Activated CD8-positive, alpha-beta memory T cell treated with anti-CD3 and anti-CD28 coated beads for 1 hour (primary cell): ENCODE measurements at places on chromosomes 3 and 15.

GRCh38 chr15:70604666-70605315 lies 158.6 kb downstream of the UACA start:
- no peak for DNase-seq

- no peak for DNase-seq
Measured at GRCh38 chr3:64125561-64125960, 99.7 kb downstream of the PRICKLE2 start.

DNA sequence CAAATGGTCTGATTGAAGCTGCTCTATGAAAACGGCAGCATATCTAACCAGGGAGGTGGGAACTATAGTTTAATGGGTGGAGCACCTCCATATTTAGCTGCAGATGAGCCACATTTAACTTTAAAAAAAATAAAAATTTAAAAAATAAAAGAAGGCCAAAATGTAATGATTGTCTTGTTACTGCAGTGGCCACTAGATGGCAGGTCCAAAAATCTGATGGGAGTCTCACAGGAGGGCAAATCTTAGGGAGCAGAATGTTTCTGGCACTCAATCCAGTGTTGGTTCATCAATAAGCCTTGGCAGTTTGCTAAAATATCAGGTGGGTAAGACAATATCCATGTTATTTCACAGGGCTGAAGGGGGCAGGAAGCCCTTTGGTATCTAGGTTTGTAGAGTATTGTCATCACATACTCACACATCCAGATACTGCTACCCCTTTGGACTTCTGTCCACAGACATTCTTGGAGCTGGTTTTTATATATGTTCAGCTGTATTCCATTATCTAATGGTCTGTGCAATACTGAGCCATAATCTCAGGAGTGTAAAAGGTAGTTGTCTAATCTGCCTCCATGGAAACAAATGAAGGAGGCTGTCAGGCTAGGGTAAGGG lies 233.3 kb downstream of the TIGIT start:
- DNase-seq = no peak

GRCh38 chr3:124059580-124059979 lies 67.7 kb upstream of the ROPN1 start:
- DNase-seq = no peak

- no peak for DNase-seq
Measured at GRCh38 chr15:51888593-51889195, 59.2 kb downstream of the TMOD3 start.

DNA sequence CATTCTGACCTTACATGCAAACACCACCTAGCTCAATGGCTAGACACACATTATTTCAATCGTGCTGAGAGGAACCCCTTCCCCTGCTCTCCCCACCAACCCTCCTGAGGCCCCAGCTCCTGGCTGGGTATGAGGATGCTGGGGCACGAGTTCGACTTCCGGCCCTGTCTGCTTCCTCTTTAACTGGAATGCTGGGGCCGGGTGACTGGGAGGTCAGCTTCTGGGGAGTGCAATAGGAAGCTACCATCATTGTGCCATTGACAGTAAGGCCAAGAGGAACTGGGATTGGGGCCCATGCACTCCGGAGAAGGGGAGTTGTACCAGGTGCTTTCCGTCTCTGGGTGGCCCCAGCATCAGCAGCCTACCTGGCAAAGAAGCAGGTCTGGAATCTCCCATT lies 15.6 kb upstream of the TLE3 start:
- no peak for DNase-seq

GRCh38 chr15:47570881-47571640 lies 146.2 kb upstream of the SEMA6D start:
- no peak for DNase-seq

DNA sequence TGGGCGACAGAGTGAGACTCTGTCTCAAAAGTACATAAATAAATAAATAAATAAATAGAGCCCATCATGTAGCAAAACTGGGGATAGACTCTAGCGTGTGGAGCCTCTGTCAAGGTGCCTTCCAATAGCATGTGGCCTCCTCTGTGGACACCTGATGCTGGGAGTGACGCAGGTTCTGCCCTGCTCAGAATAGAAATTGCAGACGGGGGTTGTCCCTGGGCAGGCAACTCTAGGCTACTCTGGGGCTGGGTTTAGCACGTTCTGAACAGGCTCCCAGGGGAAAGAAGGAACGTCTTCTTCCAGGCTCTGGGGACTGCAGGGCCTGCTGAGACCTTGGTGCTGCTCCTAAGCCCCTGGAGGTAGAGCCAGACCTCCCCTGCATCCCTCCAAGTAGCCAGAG lies 65.3 kb downstream of the EPHB3 start:
- DNase-seq = no peak

DNA sequence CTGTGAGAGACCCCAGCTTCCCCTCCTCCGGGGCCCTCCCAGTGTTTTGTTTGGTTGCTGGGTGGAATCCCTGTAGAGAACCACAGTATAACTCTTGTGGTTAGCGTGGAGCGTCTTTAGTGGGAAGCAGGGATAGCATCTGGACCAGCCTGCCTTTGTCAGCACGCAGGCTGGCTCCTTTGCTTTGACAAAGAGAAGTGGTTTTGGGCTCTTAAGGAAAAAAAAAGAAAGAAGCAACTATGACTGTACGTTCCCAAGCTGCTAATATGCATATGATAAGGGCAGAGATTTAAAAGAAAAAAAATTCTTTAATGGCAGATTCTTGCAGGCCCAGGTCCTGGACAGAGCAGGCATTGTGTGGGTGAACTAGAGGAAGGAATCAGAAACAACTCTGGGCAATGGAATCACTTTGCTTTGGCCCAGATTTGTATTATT lies 340.8 kb upstream of the CTDSPL start:
- no peak for DNase-seq

DNA sequence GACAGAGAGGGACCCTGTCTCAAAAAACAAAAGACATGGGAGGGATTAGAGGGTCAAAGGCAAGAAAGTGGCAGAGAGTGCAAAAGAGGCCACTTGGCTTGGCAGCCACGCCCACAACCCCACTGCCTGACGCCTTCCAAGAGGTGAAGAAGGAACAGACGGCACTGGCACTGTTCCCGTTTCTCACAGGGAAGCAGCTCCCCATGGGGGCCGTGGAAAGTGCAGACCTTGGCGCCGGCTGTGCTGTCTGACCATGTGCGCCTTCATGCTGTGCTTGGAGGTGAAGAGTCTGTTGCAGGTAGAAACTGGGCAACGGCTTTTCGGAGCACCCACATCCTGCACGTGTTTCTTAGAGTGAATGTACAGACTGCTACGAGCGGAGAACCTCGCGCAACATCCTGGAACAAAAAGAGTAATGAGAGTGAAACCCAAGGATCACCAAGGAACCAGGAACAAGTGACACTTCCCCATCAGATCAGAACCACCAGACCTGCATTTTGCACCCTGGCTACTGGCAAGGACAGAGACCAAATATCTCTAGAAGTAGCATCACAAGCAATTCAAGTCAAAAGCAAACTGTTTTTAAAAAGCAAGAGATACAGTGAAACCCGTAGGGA lies 9.7 kb downstream of the ZXDC start:
- no peak for DNase-seq

- no peak for DNase-seq
Measured at GRCh38 chr3:12796171-12797123, at the start of gene CAND2. CAND2 (plus strand) TSS chr3:12796680; CDS start chr3:12796721, 41 bp downstream.

DNA sequence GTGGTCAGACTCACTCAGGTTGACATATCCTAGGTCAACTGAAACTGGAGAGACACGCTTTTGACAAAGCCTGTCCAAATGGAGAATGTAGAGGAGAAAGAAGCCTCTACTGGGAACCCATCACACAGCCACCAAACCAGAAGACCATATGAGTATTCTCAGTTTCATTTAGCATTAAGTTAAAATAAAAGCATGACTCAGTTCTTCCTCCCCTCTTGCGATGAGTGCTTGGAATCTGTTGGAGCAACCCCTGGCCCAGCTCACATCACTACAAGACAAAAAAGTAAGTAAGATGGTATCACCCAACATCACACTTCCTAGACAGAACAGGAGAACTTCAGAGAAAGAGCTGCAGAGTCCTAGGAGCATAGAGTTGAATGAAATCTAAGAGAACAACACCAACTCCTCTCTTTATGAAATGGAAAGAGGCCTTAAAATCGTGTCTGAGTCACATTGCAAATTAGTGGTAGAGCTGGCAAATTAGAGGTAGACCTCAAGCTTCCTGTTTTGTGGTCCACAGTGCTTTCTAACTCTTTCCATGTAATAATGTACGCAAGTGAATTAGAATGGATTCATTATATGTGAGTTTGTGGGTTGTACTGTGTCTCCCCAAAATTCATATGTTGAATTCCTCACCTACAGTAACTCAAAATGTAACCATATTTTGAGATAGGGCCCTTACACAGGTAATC lies 51.2 kb downstream of the FGF12 start:
- no peak for DNase-seq

DNA sequence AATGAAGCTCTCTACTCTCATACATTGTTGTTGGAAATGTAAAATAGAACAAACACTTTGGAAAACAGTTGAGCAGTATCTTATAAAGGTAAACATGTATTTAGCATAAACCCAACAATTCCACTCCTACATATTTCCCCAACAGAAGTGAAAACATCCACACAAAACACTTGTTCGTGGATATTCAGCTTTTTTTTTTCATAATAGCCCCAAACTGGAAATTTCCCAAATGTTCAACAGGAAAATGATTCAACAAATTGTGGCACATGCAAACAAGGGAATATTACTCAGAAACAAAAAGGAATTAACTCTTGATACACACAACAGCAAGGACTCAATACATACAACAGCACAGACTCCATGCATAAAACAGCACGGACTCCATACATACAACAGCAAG lies 28.5 kb downstream of the RFTN1 start:
- DNase-seq = no peak

DNA sequence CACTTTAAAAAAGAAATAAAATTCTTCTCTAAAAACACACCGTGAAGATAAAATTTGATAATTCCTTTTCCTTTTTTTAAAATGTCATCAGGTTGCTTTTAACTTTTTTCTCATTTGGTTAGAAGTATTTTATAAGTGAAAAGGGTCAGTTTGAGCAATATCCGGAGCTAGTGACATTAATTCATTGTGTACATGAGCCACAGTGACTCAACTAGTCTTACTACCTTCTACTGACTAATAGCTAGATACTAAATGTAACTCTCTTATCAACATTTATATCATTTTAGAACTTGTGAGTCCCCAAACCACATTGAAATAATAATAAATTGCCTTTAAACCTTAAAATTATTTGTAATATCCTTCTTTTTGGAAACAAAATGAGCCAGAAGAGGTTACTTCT lies 101.2 kb upstream of the ZBTB20 start:
- DNase-seq = no peak

- no peak for DNase-seq
Measured at GRCh38 chr3:55481744-55482495, 5.2 kb downstream of the WNT5A start.

GRCh38 chr3:87674397-87675161 lies 384.2 kb downstream of the CGGBP1 start:
- no peak for DNase-seq

DNA sequence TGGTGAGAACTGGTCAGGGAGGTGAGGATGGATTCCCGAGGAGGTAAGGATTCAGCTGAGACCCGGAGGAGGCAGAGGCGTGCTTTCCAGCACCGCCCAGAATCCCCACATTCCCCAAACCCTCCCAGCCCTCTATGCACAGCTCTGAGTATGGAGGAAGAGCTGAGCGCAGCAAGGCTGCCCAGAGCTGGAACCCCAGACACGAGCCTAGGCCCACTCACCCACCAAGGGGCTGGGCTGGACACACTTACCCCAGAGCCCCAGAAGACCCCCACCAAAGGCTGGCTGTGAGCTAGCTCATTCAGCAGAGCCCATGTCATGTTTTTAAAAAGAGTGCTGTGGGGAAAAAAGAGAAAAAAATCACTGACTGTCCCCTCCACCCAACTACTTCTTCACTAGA lies 271.5 kb downstream of the XXYLT1 start:
- DNase-seq = no peak

- DNase-seq = no peak
Measured at GRCh38 chr3:7744850-7745249, 756.8 kb upstream of the LMCD1 start.

- no peak for DNase-seq
Measured at GRCh38 chr15:78363381-78363734, 23.2 kb downstream of the CRABP1 start.

DNA sequence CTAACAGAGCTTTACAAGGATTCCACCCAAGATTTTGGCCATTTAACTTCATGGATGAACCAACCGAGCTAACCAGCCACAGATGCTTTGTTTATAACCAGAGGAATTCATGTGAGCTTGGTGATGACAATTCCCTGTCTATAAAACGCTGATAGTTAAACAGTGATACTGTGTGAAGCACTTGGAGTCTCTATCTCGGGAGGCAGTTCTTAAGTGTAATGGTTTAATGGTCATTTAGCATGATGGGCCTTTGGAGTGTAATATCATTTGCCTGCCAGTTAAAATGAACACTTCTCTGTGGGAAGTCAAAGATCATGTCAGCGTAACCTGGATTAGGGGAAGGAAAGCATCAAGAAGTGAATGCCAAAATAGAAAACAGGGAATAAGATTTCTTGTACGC lies 368.6 kb upstream of the THRB start:
- DNase-seq = no peak

- no peak for DNase-seq
Measured at GRCh38 chr3:127458696-127459604, 131.6 kb downstream of the TPRA1 start.

GRCh38 chr15:83928392-83928734 lies 274.4 kb downstream of the ADAMTSL3 start:
- DNase-seq = no peak

DNA sequence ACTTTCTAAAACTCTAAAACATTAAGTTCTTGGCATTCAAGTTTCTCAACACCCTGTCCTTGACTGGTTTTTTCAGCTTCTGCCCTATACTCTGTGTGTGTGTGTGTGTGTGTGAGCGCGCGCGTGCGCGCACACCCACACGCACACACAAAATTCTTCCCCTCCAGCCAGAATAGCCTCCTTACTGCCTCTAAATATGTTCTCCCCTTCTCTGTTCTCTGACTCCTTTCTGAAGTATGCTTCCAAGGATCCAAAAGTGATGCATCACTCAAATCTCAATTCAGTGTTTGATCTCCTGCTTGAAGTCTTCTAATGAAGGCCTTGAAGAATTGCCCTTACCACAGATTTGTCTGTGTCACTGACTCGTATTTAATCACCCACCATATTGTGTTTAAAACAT lies 129.8 kb downstream of the SLC25A26 start:
- no peak for DNase-seq

DNA sequence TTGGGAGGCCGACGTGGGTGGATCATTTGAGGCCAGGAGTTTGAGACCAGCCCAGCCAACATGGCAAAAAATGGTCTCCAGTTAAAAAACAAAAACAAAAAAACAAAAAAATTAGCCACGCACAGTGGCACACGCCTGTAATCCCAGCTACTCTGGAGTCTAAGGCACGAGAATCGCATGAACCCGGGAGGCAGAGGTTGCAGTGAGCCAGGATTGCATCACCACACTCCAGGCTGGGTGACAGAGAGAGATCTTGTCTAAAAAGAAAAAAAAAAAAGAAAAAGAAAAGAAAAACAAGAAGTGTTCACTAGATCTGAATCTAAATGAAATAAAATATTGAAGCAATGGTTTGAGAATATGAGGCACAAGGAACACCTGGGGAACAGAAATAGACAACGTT lies 36.7 kb downstream of the SLC9A9 start:
- no peak for DNase-seq

DNA sequence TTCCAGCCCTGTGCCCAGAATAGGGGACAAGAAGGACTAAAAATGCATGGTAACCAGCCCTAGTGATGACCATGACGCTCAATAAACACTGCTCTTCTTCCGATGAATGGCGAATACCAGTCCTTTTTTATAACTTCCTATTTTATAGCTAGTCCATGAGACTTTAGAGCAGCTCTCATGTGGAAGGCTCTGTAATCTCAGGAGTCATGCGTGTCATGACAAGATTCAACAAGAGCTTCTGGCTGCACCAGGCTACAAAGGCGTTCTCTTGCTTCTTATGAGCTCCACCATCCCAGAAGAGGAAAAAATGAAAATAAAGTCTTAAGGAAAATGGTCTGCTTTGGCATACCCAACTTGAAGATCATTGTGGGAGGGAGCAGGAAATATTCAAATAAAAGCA lies 141.0 kb downstream of the TMCO5A start:
- no peak for DNase-seq
